Right ventricle myocardium inferior (tissue), 1 donor: ENCODE measurements at places on chromosomes 3 and 15. TPM values are rescaled to one million over a fixed set of nuclear protein-coding genes. Genes with fewer than 3 reads are reported as not detected.

DNA sequence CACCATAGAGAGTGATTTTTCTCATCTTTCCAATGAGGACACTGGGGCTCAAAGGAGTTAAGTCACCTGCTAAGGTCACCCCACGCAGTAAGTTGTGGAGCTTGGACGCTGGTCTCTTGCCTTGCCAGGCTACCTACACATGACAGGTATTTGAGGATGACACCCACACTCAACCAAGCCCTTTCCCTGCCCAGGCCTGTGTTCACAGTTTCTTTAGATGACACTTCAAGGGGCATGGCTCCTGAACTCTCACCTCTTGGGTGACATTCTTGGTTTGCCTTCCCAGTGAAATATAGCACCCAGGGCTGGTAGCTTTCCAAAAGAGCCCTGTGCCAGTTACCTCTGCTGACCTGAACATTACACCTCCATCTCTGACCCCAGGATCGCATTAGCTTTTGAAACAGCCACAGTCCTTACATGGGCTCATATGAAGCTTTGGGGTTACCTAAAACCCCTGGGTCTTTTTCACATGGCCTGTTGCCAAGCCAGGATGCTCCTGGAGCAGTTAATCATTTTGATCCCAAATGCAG lies 148.0 kb downstream of the RPLP1 start:
- no peak for DNase-seq

- DNase-seq: no peak
Observed at GRCh38 chr3:195005759-195006510, 265.0 kb downstream of the XXYLT1 start.

GRCh38 chr15:63453186-63453905 lies 51.0 kb upstream of the USP3 start:
- DNase-seq: no peak

DNA sequence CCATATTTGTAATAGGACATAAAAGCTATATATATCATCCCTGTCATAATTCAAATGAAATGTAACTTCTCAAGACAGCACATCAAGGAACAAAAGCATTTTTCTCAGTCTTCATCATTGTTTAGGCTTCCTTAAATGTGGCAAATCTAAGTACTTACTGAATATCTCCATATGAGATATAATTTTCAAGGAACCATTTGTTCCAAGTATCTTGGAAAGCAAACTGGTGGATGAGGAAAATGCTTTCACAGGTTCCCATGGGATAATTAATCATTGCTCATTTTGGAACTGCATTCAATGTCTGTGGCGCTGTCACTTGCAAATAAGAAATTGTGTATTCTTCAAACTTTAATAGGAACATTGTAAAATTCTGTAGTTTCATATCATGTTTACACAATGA lies 52.6 kb upstream of the ZNF385D start:
- no peak for DNase-seq

The LMAN1L gene
- 21.9 TPM for total RNA-seq

The PLSCR4 gene
- total RNA-seq: 20.3 TPM

The CPN2 gene
- total RNA-seq: 2.3 TPM
